ENCODE measurements at places on chromosomes 2 and 18.
A peak's percentile ranks its signal among the peaks of the same experiment; 100 is the strongest.

DNA sequence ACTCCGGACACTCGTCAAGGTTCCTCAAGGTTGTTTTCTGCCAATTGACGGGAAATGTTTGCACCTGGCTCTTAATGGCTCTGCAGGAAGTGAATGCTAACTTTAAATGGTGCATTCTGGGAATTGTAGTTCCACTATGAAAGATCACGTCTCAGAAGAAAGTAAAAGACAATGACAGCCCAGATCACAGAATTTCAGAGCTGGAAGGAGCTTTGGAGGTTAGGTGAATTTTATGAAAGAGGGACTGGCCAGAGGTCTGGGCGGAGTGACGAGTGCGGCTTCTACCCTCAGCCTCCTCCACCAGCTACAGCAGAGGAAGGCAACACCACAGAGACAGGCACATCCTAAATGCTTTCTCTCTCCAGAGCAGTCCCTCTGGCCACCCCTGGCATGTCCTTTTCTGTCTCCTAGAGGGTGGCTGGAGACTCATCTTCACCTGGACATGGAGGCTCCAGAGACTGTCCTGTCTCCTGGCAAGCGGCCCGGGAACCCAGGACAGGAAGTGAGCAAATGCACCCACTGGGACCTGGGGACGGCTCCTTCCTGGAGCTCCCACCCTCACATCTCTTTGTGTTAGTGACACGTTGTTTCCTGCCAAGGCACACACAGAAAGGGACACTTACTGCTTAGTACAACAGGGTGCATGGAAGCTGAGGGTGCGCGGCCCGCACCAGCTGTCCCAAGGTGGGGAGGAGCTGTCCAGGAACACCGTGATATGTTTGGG lies 19.4 kb downstream of the THAP4 start:
- DNase-seq, result no peak

- no peak for DNase-seq
These were observed 216.1 kb downstream of the KCNJ3 start for GRCh38 chr2:154914561-154914960.

GRCh38 chr18:78972385-78972918 lies 7.2 kb upstream of the SALL3 start:
- DNase-seq, result no peak

GRCh38 chr18:3594760-3595368 lies 144.9 kb downstream of the TGIF1 start:
- no peak for DNase-seq

DNA sequence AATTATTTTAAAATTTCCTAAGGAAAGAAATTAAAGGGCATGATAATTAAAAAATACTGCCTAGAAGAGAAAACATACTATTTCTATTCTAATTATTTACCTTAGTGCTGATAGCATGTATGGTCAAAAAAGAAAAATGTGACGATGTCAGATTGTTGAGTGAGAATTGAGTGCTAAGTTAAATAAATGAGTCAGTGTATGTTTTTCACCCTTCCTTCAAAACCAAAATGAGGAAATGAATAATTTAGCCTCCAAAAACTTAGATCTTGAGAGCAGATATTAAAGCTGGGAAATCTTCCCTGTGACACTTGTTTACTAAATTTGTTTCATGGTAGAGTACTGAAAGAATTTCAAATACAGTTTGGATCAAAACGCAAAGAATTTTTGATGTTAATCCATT lies 58.6 kb upstream of the NYAP2 start:
- no peak for DNase-seq

- DNase-seq, result no peak
These were observed 651.2 kb downstream of the DCC start for GRCh38 chr18:52991246-52991645.

GRCh38 chr2:75268112-75268511 lies 68.8 kb upstream of the TACR1 start:
- no peak for DNase-seq

DNA sequence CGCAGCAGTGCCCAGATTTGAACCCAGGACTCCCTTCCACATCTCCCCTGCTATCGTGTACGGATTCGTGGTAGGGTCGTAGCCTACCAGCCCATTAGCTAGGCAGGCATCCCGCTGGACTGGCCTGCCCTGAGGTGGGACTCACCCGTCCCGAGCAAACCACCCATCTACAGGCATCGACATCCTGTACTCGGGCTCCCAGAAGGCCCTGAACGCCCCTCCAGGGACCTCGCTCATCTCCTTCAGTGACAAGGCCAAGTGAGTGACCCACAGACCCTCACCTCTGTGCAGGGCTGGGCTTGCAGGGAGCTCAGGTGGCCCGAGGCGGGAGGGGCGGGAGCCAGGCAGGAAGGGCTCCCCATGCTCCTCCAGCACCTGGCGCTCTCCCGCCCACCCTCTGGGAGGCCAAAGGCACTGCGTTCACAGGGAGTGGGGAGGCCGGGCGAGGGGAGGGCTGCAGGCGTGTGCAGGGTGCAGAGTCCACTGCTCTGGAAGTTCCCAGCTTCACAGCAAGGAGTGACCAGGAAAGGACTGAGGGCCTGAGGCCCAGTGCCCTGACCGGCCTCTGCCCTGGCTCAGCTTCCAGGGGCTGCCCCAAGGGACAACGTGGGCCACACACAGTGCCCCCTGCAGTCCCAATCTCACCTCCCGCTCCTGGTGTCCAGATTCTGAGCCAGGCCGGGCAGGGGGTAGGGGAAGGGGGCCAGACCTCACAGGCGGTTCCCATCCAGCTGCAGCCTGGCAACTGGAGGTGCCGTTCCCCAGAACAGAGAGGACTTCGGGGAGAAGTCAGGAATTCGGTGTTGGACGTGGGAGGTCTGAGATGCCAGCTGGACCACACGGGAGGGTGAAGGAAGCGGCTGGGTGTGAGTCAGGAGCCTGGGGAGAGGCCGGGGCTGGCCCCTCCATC lies 5.4 kb downstream of the AGXT start:
- no peak for DNase-seq

DNA sequence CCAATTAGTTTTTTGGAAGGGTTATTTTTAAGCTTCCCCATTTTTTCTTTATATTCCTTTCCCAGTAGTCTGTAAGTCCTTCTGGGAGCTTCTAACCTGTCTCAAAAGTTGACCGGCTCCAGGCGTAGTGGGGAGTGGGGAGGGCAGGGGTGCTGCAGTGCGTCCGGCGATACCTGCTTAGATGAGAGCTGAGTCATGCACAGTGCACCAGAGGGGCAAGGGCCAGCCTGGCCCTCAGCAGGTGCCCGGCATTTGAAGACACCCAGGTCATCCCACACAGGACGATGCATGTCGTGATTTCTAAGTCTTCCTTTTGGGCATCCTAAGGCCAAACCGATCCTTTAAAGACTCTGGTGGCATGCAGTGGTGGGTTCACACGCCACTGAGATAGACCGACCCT lies 73.4 kb downstream of the TPO start:
- no peak for DNase-seq

GRCh38 chr2:225415792-225416191 lies 16.3 kb downstream of the NYAP2 start:
- no peak for DNase-seq

DNA sequence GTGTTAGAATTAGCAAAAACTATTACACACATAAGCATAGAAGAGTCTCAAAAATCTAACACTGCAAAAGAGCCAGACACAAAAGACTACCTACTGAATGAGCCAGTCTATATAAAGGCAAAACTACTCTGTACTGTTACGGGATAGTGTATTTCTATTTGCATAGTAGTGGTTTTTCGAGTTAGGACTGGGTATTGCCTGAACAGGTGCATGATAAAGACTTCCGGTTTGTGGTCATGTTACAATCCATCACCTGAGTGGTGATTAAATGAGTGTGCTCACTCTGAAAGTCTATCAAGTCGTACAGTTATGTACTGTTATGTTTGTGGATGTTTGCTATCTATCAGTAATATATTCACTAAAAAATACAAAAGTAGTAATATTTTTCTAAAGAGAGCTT lies 523.3 kb upstream of the SYT4 start:
- no peak for DNase-seq

DNA sequence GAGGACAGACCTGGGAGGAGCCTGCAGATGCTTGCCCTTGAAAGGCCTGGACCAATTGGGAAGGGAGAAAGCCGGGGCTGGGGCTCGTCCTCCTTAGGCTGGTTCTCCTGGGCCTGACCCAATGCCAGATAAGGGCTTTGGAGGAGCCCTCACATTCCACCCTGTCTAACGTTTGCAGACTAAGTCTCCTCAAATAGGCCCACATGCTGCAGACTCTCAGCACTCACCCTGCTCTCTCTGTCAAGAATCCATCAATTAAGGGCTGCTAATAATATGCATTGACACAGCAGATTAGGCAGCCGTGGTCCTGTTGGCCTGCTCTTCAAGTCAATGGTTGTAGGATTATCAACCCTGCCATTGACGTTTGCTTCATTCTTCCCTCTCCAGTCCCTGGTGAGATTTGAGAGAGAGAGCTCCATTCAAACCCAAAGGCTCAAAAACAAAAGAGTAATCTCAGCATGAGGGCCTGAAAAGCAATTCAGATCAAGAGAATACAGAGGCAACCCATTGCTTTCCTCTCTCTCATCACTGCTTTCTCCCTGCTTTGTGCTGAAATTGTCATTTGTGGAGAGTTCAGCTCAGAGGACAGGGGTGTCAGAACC lies 167.6 kb downstream of the INSIG2 start:
- DNase-seq, result no peak

GRCh38 chr2:43887176-43887575 lies 48.4 kb downstream of the ABCG8 start:
- no peak for DNase-seq

- peak; percentile 9 for DNase-seq
These were observed 316.6 kb downstream of the FIGN start for GRCh38 chr2:163419000-163419830.

DNA sequence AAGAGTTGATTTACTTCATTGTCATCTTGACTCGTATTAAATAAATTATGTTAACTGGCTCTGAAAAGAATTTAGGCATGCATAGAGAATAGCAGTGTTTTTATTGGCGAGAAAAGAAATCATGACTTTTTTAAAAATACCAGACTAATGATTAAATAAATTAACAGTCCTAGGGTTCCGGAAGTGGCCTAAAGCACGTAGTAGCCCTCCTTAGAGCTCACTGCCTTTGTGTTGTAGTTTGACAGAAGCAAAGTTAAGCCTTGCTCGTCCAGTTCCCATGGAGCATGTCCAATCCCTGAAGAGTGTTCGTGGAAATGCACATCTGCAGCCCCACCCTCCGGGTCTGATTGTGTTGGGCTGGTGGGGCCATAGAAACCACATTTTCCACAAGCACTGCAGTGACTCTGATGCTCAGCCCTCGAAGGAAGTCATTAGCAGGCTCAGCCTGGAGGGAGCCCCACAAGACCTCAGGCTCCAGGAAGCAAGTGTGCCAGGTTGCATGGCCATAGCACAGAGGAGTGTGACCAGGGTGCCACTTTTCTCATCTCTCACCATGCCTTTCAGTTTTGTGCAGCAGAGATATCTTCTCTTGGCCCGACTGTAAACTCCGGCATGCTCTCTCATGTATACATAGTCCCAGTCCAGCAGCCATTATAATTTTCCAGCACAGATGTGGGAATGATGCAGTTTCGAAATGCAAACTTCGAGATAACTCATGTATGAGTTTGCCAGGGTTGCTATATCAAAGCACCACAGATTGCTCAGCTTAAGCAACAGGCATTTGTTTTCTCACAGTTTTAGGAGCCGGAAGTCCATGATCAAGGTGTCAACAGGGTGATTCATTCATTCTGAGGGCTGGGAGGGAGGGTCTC lies 188.6 kb upstream of the SH3BP4 start:
- DNase-seq, result peak; percentile 60

DNA sequence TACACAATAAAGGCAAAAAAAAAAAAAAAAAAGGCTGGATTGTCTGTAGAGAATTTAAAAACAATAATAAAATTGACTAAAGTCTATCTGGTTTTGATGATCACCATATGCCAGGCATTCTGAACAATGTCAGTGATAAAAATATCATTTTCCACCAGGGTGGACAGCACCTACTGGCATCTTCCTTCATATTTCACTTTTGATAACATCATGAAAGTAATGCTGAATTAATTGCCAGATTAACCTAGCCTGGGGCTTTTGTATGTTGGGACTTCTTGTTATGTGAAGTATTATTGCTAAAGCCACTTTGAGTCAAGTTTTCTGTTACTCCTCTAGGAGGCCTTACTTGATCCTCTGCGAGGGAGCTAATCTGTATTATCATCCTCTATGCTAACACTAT lies 73.8 kb upstream of the FAM98A start:
- DNase-seq, result no peak

DNA sequence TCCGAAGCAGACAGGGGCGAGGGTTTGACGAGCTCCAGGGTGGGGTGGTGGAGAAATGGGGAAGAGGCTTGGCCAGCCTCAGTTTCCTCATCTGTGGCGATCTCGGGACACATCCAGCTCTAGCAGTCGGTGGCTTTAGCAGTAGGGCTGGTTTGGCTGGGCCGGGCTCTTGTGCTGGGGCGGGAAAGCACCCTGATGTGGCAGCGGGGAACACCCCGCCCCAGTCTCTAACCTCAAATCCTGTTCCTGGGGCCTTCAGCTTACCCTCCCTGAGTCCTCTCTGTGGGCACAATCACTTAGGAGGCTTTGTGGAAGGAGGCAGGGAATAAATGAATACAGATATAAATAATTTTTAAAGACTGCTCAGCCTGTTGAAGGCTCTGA lies 26.5 kb upstream of the MCFD2 start:
- no peak for DNase-seq

DNA sequence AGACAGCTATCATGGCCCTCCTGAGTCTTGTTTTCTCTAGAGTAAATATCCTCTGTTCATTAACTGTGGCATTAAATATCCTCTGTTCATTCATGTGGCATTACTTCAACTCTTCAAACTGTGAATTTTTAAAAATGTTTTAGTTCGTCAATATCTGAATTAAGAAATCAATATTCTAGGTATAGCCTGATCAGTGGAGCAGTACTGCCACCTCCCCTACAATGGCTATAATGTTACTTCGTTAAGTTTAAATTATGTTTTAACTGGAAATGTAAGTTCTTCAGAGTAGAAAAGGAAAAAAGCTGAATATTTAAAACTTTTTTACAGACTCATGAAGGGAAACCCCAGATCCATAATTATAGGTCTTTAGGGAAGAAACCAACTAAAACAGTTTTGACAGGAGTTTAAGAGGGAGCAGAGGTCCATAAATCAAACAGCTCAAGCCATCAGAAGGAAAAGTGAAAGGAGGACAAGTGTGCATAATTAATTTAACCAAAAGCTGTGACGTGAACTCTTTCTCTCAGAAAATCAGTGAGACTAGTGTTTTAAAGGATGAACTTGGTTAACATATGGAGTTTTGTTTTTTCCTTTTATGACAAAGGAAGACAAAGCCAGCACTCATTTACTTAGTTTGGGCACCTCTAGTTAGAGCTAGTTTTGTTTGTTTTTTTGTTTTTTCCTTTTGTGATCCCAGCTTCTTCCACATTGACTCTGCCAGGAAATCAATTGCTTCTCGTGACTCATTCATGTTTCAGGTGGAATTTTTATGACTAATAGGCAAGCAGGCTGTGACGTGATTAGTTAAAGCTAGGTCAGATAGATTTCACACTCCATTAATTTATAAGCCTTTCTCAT lies 44.9 kb downstream of the RBBP8 start:
- peak; percentile 91 for DNase-seq

- no peak for DNase-seq
These were observed 128.8 kb downstream of the ZNF521 start for GRCh38 chr18:25223211-25223610.

- no peak for DNase-seq
These were observed 31.8 kb downstream of the ARHGAP25 start for GRCh38 chr2:68766376-68766845.

All from fibroblast of mammary gland (primary cell).